ENCODE measurements at places on chromosomes 1 and 21.

- DNase-seq, result no peak
Measured at GRCh38 chr21:14491269-14491681, 54.8 kb downstream of the SAMSN1 start.

DNA sequence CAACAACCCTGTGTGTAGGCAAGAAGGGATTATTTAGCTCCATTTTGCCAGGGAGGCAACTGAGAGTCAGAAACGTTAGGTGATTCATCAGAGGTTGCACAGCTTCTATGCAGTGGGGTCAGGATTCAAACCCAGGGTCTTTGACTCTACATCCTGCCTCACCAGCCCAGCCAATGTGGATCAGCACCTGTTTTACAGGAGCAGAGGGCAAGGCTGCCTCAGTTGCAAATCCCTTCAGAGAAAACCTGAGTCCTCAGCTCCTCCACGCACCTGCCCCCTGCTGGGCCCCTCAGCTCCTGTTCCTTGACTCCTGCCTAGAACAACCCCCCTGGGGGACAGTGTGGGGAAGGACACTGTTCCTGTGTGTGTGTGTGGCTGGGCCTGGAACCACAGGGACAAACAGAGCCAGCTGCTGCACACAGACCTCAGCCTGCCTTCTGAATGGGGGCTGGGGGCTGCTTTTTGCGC is 61.6 kb downstream of the LRRN2 start:
- DNase-seq, result no peak

- DNase-seq, result no peak
Measured at GRCh38 chr1:24696041-24696755, 49.0 kb upstream of the CLIC4 start.

DNA sequence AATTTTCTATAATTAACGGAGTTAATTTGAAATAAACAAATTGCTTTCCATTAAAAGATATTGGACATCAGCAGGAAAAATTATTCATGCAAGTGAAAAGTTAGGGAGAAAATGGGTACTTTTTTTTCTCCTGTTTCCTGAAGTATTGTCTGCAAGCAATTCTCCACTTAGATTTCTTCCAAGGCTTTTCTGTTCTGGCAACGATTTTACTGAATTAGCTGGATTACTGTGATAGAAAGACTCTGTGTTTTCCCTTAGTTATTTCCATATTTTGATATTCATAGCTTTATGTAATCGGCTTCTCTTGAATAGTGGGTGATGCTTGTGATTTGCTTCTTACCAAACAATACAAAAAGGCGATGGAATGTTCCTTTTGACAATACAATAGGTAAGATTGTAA is 1333.9 kb downstream of the AMY1C start:
- DNase-seq, result no peak

DNA sequence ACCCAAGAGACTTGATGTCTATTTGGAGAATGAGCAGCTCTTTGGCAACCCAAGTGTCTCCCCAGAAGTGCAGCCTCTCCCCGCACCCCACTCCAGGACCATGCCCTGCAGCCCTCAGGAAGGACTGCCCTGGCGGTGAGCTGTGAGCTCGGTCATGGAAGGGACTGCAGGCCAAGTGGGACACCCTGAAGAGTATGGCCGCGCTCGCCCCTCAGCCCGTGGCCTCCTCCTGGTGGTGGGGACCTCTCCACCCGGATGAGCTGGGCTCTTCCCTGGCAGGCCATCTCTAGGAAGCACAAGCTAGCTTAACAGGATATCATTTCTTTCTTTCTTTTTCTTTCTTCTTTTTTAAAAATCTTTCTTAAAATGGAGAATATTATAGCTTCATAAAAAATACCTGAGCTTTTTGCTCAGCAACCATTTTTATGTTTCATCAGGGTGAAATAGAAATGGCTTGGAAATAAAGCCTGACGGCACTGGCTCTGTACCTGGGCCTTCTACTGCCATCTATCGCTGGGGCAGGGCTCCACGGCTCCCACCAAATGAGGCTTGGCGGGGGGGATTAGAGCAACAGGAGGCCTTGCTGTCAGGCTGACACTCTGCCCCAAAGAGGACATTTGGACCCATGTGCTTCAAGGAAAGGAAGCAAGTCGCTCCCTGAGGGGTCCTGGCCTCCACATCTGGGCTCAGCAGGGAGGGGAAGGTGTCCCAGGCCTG is 296.2 kb upstream of the VAMP3 start:
- no peak for DNase-seq

- no peak for DNase-seq
Measured at GRCh38 chr21:33522953-33523349, 19.0 kb downstream of the GART start.

DNA sequence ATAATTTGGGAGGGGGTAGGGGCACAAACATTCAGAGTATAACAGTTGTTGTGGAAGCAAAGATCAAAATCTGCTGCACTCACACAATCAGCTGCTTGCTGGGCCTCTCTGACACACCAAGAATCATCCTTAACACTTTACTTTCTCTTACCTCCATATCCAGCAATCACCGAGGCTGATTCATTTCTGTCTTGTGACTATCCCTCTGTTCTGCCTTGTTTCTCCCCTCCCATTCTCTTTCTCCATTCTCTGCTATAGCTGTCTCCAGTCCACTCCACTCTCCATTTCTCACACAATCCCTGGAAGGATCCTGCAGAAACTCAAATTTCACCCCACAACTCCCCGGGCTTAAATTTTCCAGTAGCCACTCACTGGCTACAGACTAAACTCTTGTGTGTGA is 91.8 kb upstream of the NGF start:
- no peak for DNase-seq

DNA sequence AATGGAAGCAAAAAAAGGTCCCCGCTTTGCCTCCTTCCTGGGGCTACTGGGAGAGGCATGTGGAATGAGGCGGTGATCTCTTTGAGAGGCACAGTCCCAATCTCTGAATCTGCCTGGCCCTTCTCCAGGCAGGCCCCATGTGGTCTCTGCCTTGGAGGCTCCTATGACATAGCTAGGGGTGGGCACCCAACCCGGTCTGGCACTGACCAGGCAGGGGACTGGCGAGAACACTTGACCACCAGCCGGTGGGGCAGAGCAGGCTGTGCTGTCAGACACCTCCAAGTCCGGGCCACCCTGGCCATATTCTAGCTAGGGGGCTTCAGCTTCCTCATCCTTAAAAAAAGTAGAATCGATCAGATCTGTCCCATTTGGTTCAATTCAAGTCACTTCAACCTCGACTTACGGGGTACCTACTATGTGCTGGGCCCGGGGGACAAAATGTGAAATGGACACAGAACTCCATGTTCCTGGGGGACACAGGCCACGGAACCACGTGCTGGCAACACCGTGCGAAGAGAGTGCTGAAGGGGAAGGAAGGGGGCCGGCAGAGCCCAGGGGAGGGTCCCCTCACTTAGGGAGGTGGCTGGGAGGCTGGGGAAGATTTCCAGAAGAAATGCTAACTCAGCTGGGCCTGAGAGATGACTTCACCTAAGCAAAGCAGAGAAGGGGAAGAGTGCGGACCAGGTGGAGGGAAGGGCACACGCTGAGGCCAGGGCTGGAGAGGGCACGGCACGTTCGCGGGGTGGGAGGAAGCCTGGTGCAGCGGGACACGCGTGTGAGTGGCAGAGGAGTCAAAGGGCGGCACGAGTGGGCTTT is 33.3 kb downstream of the HSPG2 start:
- DNase-seq, result no peak

- DNase-seq, result no peak
Measured at GRCh38 chr1:2501041-2501819, 25.1 kb downstream of the PLCH2 start.

DNA sequence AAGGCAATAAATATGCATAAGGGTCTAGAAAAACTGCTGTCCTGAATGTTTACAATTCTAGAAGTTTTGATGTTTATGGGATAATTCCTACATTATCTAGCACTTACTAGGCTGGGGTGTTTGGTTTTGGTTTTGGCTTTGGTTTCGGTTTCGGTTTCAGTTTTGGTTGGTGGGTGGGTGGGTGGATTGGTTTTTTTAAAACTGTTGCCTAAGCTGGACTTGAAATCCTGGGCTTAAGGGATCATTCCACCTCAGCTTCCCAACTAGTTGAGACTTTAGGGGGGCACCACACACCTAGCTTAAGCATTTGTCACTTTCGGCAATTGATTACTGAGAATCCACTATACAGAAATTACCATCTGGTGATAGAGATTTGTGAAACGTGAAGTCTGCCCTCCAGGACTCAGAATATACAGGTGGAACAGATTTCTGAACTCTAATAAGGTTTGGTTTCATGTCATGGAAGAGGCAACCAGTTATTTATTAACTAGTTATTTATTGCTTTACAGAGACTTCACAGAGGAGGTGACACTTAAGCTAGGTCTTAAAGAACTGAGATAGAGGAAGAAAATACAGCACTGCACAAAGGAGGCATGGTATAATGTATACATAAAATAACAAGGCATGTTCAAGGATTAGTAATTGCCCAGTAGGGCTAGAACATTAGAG is 69.6 kb downstream of the PIK3R3 start:
- peak; percentile 57 for DNase-seq

DNA sequence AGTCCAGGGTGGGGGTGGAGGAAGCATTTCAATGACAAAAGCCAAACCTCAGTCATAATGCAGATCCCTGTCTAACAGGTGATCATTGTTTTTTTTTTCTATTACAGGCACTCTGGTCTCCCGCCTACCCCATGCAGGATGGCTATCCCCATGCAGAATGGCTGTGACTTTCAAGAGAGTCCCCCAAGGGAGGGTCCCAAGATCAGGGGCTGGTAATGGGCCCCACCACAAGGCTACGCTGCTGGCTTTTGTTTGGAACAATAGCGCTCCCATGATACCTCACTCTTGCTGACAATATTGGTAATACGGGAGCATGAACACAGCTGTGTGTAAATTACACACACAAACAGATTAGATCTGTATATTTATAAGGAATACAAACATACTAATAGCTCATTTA is 119.4 kb downstream of the SLC45A1 start:
- DNase-seq, result no peak

GRCh38 chr21:39555911-39556590 is 56.7 kb upstream of the B3GALT5 start:
- no peak for DNase-seq

DNA sequence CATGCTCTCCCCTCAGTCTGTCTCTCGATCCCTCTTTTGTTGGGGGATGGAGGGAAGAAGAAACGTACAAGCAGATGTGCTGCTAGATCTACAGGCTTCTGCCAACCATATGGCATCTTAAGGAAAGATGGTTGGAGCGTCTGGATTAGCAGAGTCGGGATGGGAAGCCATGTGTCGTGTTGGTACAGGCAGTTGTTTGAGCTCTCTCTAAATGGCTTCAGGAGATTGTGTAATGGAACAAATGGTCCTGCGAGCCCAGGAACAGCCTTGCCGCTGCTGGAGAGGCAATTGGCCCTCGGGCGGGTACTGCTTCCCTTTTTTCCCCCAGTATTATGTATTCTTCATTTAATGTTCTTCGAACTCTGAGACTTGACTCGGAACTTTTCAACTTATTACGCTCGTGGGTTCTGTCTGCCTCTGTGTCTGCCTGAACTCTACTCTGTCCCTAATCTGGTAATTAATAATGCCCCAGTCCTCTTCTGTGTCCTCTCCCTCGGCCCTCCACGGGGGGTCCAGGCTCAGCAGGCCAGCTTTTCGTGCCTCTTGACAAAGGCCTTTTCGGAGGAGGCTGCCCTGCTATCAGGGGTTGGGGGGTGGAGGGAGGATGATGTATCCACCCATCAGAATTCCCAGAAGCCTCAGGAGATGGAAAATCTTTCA is 215.3 kb downstream of the SDCCAG8 start:
- DNase-seq, result no peak

- DNase-seq, result no peak
Measured at GRCh38 chr1:168918860-168919741, 187.4 kb upstream of the ATP1B1 start.

- DNase-seq, result no peak
Measured at GRCh38 chr1:221998186-221998612, 256.3 kb upstream of the DUSP10 start.

DNA sequence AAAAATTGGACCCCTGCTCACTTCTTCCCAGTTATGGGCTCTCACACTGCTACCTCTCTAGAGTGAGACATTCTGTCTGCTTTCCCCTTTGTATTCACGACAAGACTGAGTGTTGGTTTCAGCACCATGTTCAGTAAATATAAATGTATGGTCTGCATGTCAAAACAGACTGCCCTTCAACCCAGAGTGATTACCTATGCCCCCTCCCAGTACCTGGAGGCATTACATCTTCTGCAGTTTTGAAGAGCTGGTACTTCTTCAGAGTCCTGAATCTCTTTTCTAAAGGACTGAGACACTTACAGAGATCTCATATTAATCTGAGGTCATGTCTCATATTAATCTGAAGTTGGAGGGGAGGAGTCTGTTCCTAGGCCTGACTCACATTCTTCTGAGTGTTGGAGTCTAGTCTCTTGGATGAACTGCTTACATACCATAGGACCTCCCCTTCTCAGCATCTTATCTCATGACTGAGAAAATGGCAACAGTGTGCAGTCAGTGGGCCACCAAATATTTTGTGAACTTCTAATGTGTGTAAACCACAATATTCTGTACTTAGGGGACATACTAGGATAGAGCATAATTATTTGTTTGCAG is 80.3 kb downstream of the RGL1 start:
- no peak for DNase-seq

DNA sequence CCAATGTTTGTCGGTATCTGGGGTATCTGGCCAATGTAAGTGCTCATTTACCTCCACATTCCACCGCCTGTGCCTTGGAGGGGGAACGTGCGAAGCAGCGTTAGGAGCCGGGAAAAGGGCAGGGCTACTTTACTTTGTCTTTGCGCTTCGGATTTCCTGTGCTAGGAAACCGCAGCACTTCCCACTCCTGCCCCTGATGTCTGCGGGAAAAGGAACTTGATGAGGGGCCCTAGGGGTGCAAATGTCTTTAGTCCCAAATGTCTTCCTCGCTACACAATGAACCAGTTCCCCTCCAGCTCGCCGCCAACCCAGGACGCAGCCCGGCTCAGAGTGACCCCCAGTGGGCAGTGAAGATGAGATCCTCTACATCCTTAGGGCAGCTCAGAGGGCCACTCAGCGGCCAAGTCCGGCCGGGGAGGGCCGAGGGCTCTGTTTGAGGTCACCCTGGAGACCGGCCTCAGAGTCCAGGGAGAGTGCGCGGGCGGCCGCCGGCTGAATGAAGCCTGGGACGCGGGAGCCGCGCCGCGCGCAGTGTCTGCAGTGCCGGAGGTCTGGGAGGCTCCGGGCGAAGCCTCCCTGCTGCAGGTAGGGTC is at the start of gene DYNLT5:
Gene DYNLT5 (plus strand): TSS at position 460 of the 593 bp plus-strand sequence. CDS start 2,200 bp downstream, outside the sequence.
- no peak for DNase-seq

GRCh38 chr1:246837418-246838117 is 94.2 kb downstream of the AHCTF1 start:
- DNase-seq, result no peak

DNA sequence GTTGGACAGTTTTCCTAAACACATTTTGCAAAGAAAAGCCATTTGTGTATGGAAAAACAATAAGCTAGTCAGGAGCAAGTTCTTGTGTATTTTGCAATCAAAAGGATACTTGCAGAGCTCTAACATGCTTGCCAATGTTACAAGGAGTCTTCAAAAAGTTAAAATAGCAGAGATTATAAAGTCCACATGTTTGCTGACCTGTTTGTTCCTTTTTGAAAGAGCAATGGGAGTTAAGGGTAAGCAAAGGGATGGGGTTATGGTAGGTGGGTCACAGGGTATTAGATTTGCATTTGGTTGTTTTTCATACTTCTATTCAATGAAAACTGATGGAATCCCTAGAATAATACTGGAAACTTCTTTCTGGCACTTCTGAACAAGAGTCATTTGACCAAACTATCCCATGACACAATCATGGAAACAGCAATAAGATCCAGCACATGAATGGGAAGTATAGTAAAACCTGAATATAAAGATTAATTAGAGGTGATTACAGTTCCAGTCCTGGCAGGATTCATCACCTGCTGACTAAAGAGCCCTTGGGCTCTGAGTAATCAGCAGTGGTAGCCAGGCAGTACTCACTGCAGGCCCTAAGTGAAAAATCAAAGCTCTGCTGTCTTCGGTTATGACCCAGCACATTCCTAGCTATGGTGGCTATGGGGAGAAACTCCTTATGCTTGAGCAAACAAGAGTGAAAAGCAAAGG is 27.1 kb upstream of the ZC3H11B start:
- no peak for DNase-seq
